Umbilical cord (tissue), 2 donors: ENCODE measurements at places on chromosomes 5 and 9. TPM values are rescaled to one million over a fixed set of nuclear protein-coding genes. Genes with fewer than 3 reads are reported as not detected.

DNA sequence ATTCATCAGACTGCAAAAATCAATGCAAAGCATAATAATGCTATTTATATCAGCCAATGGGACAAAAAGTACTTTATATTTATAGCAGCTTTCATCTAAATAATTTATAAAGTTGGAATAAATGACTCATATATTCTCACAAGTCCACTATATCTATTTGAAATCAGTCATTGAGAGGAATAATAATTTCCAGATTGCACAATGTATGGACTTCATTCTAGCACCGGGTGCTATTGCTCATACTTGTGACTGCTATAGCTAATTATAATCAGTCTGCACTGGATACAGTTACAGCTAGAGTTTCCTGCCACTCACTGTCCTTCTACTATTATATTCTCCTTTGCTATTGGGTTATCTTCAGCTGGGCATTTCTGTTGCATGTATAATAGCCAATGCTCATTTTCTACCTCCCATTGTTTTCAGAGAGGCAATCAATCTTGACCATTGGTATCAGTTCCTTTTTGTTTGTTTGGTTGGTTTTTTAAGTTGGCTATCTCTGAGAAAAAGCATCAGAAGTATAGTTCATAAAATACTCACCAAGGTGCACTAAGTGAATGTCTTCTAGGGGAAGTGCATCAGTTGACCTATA, 1.9 kb downstream of the CDH18 start:
- DNase-seq: peak; percentile 14

GRCh38 chr9:78592811-78593210, 295.9 kb downstream of the PSAT1 start:
- DNase-seq: no peak

DNA sequence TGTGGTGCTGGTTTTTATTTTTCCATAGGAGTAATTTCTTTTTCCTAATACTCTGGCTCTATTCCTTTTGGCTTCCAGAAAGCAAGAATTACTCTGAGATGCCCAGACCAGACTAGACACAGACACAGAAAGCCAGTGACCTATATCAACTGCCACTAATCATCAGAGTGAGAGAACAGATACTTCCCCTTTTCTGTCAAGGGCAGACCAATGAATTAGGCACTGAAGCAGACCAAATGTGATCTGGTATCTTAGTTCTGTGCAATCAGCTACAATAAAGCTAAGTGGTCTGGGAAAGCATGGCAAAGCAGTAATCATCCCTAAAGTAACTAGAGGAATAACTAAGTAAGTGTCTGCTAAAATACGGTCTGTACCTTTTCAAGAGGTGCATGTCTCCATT, 239.1 kb downstream of the ELAVL2 start:
- DNase-seq: peak; percentile 8

DNA sequence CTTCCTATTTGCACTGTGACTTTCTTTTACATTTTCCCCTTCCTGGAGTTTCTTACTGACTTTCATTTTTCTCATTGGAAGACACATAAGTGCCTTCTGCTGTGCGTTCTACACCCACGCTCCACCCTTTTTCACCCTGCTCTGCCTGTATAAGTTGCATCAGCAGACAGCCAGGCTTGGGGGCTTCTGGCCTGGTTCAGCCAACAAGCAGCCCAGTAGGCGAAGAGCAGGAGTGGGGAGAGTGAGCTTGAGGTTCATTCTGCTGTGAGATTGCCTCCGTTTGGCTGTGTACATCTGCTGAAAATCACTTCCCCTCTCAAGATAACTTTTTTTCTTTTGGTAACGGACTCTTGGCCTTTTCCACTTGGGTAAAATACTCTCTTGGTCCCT, 38.4 kb downstream of the RASGRF2 start:
- DNase-seq: no peak

GRCh38 chr9:113352006-113352405, 2.7 kb downstream of the BSPRY start:
- DNase-seq: no peak

GRCh38 chr9:15909297-15909696, 356.5 kb downstream of the CCDC171 start:
- no peak for DNase-seq

DNA sequence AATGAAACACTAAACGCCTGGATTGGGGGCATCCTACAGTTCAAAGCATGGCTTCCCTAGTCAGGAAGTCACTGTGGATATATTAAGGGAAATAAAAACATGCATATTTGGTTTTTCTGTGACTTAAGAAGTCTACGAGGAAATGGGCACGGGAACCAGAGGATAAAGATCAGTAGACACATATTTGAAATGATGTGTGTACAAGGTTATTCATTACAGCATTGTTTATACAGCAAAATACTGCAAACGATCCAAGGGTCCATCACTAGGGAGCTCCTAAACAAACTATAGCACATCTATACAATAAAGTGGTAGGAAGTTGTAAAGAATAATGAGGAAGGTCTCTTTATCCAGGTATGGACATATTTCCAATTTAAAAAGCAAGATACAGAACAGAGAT, 71.8 kb downstream of the EFNA5 start:
- DNase-seq: no peak

- DNase-seq: no peak
Measured at GRCh38 chr9:81546489-81546888, 142.9 kb downstream of the TLE1 start.

DNA sequence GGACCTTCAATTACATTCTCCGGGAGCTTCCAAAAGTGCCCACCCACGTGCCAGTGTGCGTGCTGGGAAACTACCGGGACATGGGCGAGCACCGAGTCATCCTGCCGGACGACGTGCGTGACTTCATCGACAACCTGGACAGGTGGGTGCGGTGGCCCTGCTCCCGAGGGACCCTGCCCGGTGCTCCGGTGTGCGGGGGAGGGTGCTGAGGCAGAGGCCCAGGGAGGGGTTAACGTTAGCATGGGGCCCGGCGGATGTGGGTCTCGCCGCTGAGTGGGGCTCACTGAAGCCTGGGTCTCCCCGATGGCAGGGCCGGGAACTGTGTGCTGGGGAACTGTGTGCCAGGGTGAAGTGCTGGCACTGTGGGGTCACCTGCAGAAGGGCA, 10.6 kb upstream of the AJM1 start:
- no peak for DNase-seq

GRCh38 chr5:89595056-89595455, 712.1 kb upstream of the MEF2C start:
- no peak for DNase-seq

GRCh38 chr5:129506086-129506485, 46.0 kb downstream of the ADAMTS19 start:
- no peak for DNase-seq

DNA sequence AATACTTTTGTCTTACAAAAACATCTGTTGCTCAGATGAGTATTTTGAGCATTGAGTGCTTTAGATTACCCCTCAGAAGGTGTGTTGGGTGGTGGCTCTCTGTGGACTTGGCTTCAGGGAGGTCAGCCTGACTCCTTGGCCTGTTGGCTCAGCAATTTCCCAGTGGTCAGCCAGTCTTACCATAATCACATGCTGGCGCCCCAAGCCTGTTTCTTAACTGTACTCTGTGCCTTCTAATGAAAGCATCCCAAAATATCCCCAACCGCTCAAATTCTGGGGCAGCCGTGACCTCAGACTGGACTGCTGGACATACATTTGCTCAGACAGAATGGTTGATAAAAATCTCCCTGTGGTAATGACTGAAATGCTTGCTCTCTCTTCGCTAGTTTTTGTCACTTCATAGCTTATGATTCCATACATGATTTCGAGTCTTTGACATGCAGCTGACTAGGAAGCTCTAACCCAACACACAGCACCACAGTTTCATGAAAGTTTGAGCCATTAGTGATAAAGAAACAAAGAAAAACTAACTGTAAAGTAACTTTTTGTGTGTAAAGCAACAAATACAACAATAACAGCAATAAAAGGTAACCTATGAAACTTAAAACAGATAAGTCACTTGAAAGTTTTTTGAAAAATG, 562.2 kb upstream of the MEF2C start:
- no peak for DNase-seq

DNA sequence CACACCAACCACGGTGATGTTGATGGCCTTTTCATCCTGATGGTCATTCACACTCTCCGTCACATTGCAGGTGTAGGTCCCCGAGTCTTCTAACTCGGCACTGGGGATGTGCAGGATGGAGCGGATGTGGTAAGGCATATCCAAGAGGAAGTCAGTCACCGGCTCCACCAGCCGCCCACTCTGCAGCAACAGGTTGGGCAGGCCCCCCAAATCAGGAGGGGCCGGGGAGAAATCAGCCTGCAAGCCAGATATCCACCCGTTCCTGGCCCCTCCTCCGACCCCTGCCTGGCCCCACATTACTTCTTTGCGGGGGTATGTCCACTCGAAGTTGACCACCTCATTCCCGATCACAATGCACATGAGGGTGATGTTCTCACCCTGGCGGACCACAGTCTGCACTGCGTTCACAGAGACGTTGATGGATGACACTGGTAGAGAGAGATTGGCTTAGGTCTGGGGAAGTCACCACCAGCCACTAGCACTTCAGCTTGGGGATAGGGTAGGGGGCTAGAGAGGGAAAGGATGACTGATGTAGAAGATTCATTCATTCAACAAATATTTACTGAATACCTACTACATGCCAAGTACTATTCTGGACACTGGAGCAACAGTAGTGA, 22.0 kb downstream of the PDGFRB start:
- DNase-seq: no peak

- no peak for DNase-seq
Measured at GRCh38 chr5:118173340-118173739, 815.0 kb downstream of the DTWD2 start.

DNA sequence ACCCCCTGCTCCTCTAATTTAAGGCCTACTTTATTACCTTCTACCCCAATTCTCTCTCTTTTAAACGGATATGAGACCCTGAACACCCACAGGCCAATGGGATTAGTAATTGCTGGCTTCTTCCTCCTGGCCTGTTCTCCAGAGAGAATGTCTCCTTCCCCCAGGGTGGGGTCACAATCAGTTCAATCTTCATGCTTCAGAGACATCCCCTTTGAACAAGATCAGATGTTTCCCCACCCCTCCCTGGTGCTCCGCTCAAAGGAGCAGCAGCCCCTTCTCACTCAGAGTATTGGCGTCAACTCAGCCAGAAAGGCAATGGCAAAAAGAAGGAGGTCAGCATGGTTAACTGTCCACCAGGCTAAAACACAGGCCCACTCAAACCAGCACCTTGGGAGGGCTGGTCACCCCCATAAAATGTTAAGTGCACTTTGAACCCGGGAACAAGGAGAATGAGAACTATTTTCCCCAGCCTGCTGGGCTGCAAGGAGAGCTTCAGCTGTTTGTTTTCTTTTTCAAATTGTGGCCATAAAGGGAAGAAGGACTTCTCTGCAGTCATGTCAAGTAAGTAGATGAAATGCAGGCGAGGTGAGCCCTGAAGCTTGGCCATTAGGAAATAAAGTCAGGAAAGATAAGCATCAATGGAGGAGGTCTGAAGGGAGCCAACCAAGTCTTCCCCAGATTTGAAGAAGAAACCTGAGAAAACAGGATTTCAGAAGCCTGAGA, 20.1 kb downstream of the LHFPL2 start:
- DNase-seq: no peak

DNA sequence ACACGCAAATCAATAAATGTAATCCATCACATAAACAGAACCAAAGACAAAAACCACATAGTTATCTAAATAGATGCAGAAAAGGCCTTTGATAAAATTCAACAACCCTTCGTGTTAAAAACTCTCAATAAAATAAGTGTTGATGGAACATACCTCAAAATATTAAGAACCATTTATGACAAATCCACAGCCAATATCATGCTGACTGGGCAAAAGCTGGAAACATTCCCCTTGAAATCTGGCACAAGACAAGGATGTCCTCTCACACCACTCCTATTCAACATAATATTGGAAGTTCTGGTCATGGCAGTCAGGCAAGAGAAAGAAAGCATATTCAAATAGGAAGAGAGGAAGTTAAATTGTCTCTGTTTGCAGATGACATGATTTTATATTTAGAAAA, 1946.3 kb upstream of the CDH9 start:
- no peak for DNase-seq

DNA sequence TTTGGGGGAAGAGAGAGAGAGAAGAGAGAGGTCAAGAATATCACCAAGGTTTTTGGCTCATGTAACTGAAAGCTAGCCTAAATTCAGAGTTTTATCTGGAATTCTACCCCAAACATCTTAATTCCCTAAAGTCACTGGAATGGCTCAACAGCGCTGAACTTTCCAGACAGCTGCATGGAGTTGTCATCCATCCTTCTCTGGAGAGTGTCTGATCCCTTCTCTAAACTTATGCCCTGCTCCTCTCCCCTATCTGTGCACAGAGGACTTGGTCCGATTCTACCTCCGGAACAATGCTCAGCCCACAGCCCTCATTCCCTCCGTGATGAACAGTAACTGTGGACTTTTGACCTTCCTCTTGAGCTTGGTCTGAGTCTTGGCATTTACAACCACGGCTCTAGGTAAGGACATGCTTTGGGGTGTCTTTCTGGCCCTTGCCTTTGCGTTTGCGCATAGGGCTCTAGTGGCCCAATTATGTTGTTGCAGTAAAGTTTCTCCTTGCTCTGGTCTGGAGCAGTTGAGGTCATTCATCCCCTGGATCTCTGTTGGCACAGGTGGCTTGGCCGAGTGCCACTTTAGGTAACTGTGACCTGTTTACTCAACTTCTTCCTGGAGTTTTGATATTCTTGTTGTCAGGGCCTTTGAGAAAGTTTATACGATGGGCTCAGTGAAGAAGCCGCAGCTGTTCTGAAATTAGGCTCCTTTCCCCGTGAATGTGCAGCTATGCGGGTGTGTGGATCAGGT, 18.3 kb upstream of the CD180 start:
- no peak for DNase-seq

DNA sequence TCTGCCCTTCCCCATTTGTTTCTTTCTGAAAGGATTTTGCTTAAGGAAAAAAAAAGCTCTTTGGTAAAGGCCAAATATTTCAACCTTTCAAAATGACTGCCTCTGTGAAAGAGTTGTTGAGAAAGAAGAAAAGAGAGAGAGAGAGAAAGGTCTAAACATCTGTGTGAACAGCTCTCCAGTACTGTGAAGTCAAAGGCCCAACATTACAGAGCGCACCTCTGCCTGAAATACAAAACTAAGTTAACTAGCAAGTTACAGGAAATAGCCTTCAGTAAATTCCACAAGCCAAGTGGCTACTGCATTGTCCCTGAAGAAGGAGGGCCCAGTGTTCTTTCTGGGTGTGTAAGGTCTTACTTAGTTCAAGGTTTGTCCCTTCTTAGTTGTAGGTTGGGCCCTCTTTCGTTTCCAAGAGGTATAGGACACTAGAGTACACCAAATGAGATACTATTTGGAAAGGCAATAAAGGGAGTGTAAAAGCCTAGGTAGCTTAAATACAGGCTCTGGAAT, 104.4 kb downstream of the THBS4 start:
- no peak for DNase-seq

NUDT12 gene
- total RNA-seq: 7.2 TPM

PCDHGB5 gene
- total RNA-seq: 15.4 TPM

PCDHB10 gene
- 5.5 TPM for total RNA-seq

HAPLN1 gene
- 7.5 TPM for total RNA-seq

AJM1 gene
- total RNA-seq: 1.4 TPM

PCDHA10 gene
- total RNA-seq: 2.6 TPM

CMYA5 gene
- 9.9 TPM for total RNA-seq

SPATA31C1 gene
- total RNA-seq: 1.2 TPM

ALG2 gene
- 35.6 TPM for total RNA-seq

PCDHGA11 gene
- total RNA-seq: 7.9 TPM

ZFP37 gene
- 7.9 TPM for total RNA-seq
